ENCODE measurements at places on chromosomes 6 and 20.

- no peak for DNase-seq
These were observed 133.5 kb upstream of the TMEM170B start for GRCh38 chr6:11404081-11404480.

DNA sequence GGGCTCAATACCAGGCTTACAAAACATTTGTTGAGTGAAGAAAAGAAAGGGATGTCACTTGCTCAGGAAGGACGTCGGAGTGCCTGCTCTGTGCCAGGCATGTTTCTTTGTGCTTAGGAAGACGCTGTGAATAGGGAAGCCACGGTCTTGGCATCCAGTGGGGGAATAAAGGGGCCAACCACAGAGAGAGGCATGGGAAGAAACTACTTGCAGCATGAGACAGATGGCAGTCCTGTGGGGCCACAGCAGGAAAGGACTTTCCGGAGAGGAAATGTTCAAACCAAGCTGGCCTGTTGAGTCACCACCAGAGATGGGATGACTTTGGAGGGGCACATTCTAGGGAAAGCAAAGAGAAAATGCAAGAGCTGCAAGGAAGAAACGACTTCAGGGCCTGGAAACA, 173.2 kb downstream of the CDH26 start:
- DNase-seq, result no peak

GRCh38 chr6:1612974-1613306, 3.2 kb downstream of the FOXC1 start:
- no peak for DNase-seq

DNA sequence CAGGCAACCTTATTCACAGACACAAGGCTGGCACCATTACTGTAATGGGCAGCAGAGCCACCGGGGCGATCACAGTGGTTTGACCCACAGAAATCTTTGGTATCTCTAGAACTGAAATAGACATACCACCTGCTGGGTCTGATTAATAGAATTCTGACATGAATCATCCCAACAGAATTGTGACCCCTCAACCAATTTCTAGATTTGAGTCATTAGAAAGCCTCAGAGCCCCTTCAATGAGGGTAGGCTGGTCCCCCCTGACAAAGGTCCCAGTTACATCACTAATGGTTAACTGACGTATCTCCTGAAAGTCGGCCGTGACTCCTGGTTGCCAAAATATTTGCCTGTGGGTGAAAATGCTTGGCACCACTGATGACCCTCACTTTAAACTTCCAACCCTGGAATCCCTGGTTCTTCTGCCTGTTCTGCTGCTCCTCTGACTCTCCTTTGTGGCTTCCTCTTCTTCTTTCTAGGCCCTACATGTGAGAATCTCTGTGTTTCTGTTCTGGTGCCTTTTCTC, 124.9 kb upstream of the ARID1B start:
- DNase-seq, result no peak

- DNase-seq, result no peak
These were observed 37.6 kb downstream of the RSPH3 start for GRCh38 chr6:158962371-158962770.

- DNase-seq, result no peak
These were observed 347.5 kb downstream of the SAMD5 start for GRCh38 chr6:147855803-147856482.

DNA sequence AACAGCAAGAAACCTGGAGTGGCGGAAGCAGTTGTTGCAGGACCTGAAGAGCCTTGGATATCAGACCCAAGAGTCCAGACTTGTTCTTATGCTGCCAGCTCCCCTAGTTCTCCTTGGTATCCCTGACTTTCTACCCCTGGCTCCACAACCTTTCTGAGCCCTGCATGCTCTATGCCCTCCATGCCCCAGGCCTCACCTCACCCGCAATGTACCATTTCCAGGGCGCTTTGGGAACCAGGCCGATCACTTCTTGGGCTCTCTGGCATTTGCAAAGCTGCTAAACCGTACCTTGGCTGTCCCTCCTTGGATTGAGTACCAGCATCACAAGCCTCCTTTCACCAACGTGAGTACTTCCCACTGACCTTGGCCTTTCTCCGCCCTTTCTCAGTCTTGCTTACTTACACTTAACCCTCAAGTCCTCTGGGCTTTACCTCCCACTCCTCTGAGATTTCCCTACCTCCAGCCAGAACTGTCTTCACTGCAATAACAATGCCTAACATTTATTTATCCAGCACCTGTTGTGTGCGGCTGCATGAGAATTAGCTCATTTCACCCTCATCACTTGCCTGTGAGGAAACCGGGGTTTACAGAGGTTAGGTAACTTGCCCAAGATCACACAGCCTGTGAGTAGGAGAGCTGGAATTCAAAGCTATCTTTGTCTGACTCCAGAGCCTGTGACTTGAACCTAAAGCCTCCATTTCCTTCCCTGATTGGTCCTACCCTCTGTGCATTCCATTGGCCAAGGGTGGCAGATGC, 2.3 kb downstream of the POFUT1 start:
- no peak for DNase-seq

- DNase-seq, result no peak
These were observed 219.0 kb downstream of the NKAIN2 start for GRCh38 chr6:124022641-124023040.

DNA sequence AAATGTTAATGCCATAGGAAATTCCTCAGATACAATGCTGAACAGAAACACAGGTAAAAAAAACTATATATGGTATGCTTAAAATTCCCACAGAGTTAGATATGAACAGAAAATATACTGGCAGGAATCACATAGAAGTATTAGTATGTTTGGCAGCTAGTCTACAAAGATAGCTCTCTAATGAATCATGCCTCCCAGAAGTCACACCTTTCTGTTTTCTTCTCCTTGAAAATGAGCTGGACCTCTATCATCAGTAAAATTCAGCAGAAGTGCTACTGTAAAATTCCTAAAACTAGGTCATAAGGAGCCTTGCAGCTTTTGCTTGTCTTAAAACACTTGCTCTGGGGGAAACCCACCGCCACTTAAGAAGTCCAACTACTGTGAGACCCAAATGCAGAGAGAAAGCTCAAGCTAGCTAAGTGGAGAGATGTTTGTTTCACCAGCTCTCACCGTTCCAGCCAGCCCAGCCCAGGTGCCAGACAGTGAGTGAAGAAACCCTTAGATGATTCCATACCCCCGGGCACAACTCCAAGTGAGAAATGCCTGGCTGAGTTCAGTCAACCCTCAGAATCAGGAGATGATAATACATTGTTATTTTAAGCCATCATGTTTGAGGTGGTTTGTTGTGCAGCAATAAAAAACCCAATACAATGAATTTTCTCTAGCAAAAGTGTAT, 43.0 kb downstream of the TSPYL4 start:
- DNase-seq, result no peak

DNA sequence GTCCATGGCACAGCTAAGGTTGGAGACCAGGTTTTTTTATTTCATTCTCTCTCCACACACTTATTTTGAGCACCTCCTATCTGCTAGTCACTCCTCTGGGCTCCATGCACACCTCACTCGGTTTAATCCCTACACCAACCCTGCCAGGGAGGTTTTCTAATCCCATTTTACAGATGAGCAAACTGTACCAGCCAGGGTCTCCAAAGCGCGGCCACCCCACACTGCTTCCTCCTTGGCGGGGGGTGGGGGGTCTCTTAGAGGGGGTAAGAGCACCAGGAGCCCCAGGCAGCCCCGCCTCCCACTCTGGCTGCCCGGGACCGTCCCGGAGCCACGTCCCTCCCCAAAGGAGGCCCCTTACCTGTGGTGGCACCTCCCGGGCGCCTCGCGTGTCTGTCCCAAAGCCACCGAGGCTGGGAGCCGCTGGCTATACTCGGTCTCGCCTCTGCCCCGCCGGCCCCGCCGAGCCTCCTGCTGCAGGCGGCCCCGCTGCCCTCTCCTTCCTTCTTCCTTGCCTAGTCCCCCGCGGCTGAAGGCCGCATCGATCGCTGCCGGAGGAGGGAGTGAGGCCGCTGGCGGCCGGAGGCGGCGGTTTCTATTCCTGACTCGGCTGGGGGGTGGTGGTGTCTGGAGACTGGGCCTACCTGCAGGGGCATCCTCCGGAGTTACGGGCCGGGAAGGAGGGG, at the start of gene KCNS1:
Gene KCNS1, minus strand, starts transcription at position 565 of the 683 bp plus-strand sequence. CDS start 1,891 bp downstream, outside the sequence.
- DNase-seq, result no peak

DNA sequence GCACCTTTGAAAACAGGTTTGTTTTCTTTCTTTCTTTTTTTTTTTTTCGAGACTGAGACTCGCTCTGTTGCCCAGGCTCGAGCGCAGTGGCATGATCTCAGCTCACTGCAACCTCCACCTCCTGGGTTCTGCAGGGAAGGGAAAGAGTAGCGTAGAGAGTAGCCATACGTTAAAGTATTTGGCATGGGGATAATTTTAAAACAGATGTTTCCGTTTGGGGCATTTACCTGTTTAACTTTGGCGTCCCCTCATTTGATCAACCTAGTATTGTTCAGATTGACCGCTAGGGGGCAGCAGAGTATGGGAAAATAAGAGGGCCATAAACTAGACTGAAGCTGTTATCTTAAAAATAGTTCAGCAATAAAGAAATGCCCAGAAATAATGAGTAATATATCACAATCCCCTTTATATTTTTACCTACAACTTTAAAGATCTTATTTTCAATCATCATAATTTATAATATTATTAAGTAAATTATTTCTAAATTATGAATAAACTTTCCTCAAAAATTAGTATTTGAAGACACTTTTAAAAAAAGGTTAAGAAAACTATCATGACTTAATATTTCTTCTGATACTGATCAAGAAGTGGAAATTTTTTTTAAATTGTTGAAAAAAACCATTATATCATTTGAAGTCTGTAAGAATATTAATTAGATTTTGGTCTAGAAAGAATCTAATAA, 7.6 kb upstream of the TAAR9 start:
- peak; percentile 37 for DNase-seq

DNA sequence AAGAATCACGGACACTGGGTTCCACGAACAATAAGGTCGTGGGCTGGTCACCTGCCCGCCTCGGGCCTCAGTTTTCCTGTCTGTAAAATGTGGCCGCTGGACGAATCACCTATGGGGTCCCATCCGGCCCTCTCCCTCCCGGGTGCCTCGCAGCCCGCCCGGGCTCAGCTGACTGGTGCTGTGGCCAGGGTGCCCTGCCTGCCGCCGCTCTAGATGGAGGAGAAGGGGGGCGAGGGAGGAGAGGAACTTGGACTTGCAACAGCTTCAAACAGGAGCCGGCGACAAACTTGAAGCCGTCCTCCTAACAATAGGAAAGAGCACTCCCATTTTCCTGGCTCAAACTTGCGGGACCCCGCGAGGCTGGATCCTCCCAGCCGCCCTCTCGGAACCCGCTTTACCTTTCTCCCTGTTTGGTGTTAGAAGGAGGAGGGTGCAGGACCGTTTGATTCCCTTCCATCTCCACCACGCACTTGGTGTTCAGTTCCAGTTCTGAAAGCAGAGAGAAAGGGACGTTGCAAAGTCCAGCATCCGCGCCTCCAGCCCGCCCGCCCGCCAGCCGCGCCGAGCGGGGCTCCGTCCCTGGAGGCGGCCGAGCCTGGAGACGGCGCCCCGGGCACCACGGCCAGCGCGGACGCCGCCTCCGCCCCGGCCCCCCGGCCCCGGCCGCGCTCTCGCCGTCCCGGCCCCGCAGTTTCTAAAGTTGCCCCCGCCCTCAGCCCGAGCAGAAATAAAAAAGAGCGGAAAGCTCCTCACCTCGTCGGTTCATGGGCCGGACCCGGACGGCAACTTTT, 584 bp downstream of the KIF13A start:
- no peak for DNase-seq

- DNase-seq, result no peak
These were observed 67.7 kb upstream of the SPTLC3 start for GRCh38 chr20:12941025-12941424.

All from stimulated activated CD8-positive, alpha-beta memory T cell treated with anti-CD3 and anti-CD28 coated beads, Interleukin-4, amount 100 ng/mL, for 4 hours (primary cell).